ENCODE measurements at places on chromosomes 13 and 19.

DNA sequence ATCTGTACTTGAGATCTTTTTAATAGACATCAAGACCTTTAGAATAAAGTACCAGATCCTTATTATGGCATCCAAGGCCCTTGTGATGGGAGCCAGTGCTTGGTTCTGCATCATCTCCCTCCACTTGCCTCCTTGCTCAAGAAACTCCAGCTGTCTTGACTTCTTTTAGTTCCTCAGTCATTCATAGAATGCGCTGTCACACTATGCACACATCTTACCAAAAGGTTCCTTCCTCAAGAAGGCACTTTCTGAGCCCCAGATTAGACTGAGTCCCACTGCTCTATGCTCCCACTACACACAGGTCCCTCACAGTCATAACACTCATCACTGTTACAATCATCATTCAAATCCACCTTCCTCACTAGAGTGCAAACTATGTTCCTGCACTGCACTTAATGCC is 57.8 kb upstream of the ITM2B start:
- DNase-seq, result no peak

- DNase-seq, result no peak
These were observed 317.0 kb downstream of the ENOX1 start for GRCh38 chr13:43469791-43470190.

- DNase-seq, result no peak
These were observed 30.6 kb upstream of the ISYNA1 start for GRCh38 chr19:18468517-18468916.

DNA sequence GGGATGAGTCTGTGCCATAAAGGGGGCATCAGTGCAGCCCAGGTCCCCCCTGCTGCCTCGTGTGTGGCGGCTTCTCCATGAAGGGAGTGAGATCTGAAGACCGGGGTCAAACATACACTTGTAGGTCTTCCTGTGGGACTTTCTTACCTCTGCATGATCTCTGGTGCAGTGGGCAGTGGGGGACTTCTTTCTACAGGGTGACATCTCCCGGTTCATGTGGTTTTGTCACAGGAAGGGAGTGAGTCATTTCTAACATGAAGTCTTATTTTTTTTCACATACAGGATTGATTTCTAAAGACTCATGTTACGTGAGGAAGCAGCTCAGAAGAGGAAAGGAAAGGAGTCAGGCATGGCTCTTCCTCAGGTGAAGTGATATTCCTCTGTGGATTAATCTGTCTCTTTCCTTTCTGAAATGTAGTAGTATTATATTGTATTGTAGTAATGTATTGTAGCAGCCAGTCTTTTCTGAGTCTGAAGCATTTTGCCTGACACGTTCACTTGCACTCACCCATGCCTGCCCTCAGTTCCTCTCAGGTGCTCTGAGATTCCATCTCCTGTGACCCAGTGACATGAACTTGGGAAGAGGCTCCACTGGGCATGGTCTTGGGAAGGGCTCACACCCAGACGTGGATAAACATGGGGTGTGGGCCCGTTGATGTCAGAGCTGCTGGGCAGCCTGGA is 15.7 kb downstream of the ZNF808 start:
- DNase-seq, result no peak

- DNase-seq, result no peak
These were observed 534 bp downstream of the CAB39L start for GRCh38 chr13:49443357-49443703.
